ENCODE measurements at places on chromosomes 6 and 20.
A peak's percentile ranks its signal among the peaks of the same experiment; 100 is the strongest.

DNA sequence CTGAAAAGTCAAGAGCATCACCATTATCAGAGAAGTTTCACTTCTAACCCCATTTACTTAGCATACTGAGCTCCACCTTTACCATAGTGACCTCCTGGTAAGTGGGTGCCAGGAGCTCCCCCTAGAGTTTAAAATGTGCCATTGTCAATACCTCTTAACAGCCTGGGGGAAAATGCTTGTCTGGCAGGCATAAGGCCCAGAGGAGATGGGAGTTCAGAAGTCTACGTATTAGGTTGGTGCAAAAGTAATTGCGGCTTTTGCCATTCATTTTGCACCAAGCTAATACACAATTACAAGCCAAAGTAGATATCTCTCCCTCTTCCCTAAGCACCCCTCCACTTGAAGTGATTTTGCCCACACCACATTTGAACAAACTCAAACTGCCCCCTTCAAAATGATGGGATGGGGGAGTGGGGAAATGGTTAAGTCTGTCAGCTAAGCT, 919.0 kb downstream of the KIF16B start:
- no peak for DNase-seq

DNA sequence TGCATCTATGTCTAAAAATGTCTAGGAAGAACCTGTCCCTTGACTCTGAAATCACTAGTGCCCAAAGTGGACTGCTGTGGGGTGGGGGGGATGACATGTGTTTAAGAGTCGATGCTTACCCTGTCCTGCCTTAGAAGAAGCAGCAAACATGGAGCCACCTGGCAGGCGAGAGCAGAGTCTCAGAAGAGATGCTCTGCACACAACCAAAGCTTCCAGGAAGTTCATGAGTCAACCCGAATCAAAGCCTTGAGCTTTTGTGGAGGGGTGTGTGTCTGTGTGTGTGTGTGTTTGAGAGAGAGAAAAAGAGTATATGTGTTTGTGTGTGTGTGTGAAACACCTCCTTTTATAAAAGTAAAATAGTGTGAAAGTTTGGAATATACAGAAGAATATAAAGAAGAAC, 269.9 kb downstream of the ALDH8A1 start:
- DNase-seq = no peak

- DNase-seq = no peak
These were observed 12.7 kb downstream of the GGT7 start for GRCh38 chr20:34859826-34860545.

DNA sequence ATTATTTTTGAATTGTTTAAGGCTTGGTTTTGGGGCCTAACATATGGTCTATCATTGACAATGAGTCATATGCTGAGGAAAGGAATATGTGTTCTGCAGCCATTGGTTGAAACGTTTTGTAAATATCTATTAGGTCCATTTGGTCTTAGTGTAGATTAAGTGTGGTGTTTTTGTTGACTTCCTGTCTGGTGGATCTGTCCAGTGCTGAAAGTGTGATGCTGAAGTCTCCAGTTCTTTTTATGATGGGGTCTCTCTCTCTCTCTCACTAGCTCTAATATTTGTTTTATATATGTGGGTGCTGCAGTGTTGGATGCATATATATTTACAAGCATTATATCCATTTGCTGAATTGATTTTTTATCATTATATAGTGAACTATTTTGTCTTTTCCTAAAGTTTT, 727.2 kb downstream of the KHDRBS2 start:
- no peak for DNase-seq

DNA sequence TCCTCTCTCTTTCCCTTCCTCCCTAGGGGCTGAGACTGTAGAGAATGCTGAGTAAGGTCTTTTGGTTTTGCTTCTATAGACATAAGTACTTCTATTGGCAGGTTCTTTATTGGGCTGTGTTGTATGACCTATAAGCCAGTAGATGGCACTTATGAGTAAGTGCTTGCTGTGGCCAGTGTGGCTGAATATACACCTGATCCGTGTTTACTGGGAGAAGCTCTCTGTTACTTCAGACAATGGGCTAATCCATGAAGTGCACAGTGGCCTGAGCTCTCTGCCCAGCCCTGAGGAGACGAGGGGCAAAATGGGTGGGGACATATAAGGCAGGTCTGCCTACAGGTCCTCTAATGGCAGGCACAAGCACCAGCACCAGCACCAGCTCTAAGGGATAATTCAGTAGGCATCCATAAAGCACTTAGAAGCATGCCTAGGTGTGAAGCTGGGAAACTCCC, 610.3 kb downstream of the RNF144B start:
- DNase-seq = no peak

DNA sequence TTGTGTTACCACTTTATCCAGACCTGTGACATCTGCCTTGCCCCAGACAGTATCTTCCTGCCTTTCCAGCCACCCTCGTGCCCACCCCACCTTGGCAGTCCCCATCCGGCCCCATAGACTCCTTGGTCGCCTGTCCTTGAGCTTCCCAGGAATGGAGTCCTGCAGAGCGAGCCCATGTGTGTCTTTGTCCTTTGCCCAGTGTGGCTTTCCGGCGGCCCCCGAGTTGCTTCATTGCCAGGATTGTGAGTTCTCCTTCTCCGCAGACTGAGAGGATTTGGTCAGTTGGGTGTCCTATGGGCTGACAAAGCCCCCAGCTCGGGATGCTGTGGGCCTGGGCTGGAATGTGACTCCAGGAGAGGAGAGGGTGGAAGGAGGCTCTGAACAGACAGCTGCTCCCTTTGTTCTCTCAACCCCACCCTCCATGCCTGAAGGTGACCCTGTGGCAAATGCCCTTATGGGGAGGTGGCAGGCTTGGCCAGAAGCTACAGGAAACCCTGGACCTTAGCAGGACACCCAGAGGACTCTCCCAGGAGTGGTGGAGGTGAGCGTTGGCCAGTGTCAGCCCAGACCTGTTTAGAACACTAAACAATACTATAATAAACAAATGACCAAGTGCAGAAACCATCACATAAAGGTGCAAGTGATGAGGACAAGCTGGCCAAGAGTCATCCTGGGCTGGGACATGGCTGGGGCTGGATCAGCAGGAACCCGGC, 1.9 kb upstream of the CST1 start:
- no peak for DNase-seq

- DNase-seq = no peak
These were observed 110.5 kb downstream of the TULP4 start for GRCh38 chr6:158422629-158423238.

DNA sequence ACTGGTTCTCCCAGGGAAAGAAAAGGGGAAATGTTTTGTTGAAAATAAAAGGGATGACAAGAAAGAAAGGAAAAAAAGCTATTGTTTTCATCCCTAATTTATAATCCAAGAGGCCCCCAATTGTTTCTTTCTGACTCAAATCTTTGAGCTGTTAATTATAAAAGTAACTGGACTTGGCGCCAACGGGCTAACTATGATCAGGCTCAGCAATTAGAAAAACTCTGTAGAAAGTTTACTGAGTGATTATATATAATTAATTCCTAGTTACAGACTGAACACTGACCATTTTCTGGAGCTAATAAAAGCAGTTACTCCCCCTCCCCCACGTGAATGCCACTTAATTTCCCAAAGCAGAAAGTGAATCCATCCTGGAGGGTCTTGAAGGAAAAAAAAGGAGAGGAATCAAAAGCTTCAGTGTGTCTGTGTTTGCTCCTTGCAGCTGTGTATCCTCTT, 3.2 kb downstream of the ZMYND8 start:
- no peak for DNase-seq

DNA sequence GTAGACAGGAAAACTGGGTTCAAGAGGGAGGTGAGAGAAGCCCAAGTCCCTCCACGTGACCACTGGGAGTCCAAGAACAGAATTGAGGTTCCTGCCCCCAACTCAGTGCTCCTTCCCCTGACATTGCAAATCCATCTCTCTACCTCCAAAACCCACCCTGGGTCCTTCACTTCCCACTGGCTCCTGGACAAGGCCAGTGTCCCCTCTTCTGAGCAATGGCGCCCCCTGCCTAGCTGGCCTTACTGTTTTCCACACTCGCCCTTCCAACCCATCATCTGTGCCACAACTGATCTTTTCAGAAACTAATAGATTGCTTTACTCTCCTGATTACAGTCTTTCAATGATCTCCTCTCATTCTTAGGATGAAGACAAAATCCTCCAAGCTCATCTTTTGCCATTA, 200.3 kb downstream of the ANKRD60 start:
- DNase-seq = peak; percentile 9

- DNase-seq = no peak
These were observed 386.5 kb upstream of the ID4 start for GRCh38 chr6:19450651-19451050.

DNA sequence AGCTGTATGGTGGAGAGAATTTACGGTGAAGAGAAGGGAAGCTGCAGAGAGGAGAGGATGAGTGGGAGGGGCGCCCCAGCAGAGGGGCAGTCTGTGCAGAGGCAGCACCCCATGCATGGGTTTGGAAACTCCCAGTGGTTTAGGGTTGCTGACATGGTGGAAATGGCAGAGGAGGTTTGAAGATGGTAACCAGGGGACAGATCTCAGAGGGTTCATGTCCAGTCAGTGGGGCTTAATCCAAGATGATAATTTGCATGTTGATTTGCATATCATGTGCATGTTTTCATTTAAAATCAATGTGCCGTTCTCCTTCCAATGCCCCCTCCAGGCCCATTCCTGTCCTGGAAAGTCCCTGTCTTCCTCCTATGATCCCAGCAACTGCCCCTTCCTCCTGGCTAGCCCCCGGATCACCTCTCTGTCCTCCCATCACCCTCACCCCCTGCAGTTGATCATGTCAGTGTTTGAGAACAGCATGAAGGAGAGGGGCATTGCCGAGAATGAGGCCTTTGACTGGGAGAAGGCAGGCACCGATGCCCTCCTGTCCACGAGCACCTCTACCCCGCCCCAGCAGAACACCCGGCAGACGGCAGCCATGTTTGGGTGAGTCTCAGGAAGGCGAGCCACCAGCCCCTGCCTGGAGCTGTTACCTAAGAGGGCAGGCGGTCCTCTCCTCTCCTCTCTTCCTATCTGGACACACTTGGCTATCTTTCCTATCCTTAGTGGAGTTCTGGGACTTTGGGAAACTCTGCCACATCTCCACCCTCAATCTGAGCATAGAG, 14.3 kb downstream of the TTBK1 start:
- DNase-seq = peak; percentile 35

GRCh38 chr6:35054106-35054742, 86.9 kb downstream of the TCP11 start:
- no peak for DNase-seq

DNA sequence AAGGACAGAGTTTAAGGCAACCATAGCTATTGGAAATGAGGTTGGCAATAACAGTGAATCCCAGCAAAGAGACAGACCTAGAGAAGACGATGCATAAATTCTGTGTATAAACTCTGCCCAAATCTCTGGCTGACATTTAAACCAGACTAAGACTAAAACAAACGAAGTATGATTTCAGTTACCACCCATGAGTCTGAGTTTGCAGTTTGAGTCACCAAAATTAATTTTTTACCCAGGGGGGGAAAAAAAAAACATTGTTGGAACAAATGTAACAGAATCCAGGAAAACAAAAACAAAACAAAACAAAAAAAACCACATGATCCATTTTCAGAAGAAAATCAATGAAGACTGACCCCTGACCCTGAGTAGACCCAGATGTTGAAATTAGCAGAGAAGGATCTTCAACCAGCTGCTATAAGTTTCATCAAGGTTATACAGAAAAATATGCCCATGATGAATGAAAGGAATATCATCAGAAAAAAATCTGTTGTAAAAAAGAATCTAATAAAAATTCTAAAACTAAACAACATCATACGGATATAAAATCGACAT, 190.8 kb downstream of the GMDS start:
- DNase-seq = no peak

DNA sequence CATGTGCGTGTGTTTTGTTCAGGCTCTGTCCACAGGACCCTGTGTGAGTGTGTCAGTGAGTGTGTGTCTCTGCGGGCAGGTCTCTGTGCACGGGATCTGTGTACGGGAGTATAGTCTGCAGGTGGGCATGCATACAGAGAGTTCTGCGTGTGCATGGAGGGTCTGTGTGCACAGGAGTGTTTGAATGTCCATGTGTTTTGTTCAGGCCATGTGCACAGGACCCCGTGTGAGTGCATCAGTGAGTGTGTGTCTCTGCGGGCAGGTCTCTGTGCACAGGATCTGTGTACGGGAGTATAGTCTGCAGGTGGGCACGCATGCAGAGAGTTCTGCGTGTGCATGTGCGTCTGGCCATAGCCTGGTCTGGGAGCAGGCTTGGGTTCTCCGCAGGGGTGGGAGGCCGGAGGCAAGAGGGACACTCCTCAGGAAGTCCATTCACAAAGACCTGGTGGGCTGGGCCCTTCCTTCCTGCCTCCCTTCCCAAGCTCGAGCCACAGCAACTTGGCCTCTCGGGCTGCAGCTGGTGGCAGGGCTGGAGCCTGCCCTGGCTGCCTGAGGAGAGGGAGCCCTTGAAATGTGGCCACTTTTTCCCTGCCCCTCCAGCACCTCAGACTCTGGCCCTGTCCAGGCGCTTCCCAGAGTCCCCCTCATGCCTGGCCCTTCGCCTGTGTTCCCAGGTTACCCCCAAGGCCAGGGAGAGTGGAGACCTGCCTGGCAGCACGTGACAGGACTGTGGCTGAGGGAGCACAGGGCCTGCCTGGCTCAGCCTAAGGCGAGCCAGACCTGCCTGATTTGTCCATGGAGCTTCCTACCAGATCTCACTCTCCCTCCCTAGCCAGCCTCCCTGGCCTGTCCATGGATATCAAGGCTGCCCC, 6.8 kb downstream of the HSPA12B start:
- no peak for DNase-seq

DNA sequence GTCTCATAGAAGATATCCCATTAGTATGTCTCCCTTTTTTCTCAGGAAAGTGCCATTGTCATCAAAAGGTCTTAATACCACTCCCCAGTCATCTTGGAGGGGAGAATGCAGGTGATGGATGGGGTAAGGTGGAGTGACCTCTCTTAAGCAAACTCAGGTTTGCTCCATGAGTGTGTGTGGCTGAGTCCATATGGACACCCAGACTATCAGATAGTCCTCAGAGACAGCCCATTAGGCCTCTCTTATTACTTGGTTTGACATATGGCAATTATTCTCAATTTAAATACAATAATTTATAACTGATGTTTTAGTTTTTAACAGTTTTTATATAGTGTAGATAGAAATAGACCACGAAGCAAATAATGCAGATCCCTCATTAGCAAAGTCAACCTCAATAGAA, 23.2 kb downstream of the LAMA4 start:
- no peak for DNase-seq

DNA sequence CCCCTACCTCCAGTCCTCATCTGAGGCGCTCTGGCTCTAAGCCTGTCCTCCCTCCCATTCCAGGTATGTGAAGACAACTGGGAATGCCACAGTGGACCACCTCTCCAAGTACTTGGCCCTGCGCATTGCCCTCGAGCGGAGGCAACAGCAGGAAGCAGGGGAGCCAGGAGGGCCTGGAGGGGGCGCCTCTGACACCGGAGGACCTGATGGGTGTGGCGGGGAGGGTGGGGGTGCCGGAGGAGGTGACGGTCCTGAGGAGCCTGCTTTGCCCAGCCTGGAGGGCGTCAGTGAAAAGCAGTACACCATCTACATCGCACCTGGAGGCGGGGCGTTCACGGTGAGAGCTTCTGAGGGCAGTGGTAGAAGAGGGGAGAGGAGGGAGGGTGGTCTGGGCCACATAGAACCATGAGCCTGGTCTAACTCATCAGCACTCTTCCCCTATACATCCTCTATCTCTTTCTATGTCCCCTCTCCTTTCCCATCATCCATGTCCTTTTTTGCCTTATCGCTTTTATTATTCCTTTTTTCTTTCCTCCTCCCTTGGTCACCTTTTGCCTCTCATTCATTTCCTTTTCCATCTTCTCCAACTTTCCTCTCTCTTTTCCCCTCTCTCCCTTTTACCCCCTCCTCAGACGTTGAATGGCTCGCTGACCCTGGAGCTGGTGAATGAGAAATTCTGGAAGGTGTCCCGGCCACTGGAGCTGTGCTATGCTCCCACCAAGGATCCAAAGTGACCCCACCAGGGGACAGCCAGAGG, 3.5 kb downstream of the RING1 start:
- no peak for DNase-seq

Measured in activated CD4-positive, alpha-beta T cell treated with anti-CD3 and anti-CD28 coated beads, Interleukin-2, amount 50 U/mL, for 48 hours (primary cell).